ENCODE measurements at places on chromosomes 5 and 9.

DNA sequence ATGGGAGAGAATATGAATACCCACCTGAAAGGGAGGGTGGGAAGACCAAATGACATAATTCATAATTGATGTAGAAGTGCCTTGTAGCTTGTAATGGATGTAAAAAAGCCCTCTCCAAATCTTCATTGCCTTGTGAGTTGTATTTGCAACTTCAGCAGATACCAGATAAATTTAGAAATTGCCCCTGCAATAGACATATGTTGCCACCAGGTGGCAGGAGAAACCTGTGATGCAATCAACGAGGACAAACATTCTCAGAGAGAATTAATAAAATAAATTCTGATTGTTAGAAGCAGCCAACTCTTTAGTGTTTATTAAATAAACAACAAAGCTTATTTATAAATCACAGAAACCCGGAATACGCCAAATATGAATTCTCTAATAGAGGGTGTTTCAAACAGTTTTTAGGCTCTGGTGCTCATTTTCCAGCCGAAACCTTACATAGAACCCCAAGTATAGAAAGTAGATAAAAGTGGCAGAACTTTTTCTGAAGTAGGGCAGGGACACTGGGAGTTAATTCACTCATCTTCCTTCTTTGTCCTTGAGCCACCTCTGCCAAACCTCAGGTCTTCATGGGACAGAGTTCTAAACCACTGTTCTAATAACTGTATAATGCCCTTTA is 147.8 kb downstream of the TMEM38B start:
- peak; percentile 9 for DNase-seq

DNA sequence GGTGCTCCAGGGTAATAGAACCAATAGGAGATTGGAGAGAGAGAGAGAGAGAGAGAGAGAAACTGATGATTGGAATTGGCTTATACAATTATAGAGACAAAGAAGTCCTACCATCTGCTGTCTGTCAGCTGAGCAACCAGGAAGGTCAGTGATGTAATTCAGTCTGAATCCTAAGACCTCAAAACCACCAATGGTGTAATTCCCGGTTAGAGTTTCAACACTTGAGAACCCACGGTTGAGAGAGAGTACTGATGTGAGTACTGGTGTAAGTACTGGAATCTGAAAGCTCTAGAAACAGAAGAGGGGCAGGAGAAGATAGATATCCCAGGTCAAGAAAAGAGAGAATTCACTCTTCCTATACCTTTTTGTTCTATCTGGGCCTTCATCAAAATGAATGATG is 775.8 kb downstream of the EFNA5 start:
- no peak for DNase-seq

DNA sequence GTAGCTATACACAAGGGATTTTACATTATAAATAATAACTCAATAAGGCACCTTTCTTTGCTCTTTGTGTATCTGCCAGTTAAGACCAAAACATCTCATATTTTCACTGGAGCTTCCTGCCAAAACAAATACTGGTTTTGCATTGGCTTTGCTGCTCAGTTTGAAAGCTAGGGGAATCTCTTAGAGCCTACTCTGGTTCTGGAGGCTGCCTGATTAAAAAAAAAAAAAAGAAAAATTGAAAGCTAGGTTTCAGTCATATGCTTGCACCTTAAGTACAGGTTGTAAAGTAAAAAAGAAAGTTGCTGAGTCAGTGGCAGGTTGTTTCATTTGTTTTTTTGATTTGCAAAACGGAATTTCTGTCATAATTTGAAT is 2.3 kb downstream of the DENND4C start:
- peak; percentile 43 for DNase-seq

DNA sequence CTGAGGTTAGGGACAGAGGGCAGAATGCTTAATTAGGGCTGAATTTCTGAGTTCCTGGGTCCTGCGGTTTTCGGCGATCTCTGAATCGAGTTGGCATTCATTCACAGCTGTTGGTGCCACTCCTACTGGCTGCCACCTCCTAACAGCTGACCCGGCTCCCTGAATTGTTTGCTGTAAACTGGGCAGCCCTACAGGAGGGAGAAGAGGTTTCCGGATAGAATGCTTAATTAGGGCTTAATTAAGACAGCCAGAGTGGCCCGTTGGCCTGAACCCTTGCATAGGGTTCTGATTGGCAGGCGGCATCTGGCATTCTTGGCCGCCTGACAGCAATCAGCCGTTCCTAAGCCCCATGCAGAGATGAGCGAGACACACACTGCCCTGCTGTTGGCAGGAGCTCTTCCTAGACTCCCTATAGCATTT is 25.7 kb downstream of the FRMPD1 start:
- DNase-seq, result no peak

DNA sequence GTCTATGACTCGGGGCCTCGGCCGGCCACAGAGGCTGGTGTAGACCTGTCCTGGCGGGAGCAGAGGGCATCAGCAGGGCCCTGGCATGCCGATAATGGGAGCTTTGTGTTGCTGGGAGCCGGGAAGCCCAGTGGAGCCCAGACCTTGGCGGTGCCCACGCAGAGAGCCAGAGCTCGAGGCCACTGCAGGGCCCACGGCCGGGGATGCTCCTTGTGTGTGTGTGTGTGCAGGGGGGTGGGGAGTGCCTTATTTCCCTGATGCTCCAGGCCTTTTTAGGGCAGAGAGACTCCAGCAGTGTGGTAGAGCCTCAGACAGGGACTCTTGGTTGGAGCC is 5.4 kb upstream of the SLC6A18 start:
- DNase-seq, result no peak

GRCh38 chr9:70285246-70285645 is 26.5 kb downstream of the SMC5 start:
- DNase-seq, result peak; percentile 12

GRCh38 chr5:124642151-124642550 is 104.3 kb downstream of the ZNF608 start:
- no peak for DNase-seq

DNA sequence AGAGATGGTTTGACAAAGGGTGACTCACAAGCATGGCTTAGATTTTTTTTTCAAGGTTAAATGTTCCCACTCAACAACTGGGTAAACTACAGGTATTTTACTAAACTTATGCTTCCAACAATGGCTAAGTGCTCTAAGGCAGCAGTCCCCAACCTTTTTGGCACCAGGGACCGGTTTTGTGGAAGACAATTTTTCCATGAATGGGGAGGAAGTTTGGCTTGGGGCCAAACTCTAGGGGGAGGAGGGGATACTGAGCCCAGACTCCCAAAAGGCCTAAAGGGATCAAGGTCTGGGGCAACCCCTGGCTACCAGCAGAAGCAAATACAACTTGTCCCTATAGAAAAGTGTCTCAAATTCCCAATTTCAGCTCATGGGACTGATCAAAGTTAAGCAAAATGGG is 32.0 kb upstream of the HSD17B3 start:
- no peak for DNase-seq

GRCh38 chr5:67941614-67942401 is 273.7 kb upstream of the PIK3R1 start:
- no peak for DNase-seq

DNA sequence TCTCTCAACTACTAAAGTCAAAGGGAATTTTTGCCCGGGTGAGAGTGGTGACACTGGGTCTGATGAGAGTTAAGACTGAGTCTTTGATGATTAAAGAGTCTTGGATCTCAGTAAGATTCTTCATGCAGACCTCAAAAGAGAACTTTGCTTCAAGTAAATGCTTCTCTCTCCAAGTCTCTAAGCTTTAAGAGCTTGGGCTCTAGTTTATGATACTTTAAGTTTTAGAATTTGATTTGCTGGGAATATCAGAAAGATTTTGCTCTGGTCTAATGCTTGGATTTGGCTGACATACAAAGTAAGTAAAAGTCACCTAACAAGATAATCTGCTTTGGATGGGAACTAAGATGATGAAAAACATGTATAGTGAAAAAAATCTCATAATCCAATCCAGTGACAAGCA is 566.3 kb downstream of the MAT2B start:
- no peak for DNase-seq

GRCh38 chr9:95826183-95826838 is 49.2 kb upstream of the ERCC6L2 start:
- no peak for DNase-seq

DNA sequence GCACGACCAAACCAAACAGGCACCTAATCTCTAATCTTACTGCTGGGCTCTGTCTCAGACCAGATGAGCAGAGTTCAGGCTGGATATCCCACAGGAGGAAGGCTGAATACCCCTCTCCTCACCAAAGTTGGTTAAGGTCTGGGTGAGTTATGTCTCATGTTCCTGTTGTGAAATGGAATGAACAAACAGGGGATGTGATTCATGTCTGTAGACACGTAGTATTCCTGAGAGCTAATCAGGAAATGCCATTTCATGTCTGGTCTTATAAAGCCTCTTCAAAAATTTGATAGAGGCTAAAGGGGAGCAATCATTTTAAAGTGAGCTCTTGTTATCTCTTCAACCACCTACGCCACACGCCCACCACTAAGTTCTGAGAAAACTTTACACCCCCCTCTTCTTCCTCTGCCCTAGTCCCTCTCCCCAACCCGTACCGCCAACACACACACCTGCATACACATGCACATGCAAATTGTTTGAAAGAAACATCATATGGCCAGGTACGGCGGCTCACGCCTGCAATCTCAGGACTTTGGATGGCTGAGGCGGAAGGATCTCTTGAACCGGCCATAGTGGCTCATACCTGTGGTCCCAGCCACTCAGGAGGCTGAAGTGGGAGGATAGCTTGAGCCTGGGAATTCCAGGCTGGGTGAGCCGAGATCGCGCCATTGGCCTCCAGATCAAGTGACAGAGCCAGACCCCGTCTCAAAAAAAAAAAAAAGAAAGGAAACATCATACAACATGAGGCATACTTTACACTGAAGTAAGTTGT is 69.8 kb upstream of the RAI14 start:
- DNase-seq, result no peak

GRCh38 chr9:125789196-125789595 is 42.0 kb downstream of the PBX3 start:
- DNase-seq, result peak; percentile 53

DNA sequence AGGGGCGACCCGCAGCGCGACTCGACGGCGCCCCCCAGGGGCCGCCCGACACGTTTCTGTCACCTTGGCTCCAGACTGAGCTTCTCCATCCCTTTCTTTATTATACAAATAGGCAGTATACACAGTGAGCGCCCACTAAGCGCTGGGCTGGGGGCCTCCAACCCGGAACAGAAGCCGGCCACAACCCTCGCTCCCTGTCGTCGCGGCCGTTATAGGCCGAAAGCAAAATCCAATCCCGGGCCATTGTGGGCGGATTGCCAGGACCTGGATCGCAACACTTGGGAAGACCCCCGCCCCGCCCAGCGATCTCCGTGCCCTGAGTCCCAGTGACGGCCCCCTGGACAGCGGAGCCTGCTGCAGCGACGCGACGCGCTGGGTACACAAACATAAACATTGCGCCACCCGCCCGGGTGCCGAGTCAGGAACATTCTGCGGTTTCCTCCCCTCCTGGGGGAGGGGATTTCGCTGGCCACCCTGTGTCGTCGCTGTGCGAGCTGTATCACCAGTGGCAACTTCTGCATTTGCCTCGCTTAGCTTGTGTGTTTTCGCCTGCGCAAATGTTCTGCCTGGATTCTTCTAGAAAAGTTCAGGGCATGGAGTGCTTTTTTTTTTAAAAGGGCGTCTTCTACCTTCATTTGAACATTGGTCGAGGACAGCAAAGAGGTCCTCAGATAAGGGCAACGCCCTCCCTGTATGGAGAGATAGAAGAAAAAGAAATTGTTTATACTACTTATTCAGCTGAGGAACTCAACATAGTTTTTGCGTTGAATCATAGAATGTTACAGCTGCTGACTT is 1.3 kb upstream of the DUSP1 start:
- peak; percentile 96 for DNase-seq

- DNase-seq, result no peak
Observed at GRCh38 chr5:97131139-97131710, 11.2 kb downstream of the LIX1 start.

DNA sequence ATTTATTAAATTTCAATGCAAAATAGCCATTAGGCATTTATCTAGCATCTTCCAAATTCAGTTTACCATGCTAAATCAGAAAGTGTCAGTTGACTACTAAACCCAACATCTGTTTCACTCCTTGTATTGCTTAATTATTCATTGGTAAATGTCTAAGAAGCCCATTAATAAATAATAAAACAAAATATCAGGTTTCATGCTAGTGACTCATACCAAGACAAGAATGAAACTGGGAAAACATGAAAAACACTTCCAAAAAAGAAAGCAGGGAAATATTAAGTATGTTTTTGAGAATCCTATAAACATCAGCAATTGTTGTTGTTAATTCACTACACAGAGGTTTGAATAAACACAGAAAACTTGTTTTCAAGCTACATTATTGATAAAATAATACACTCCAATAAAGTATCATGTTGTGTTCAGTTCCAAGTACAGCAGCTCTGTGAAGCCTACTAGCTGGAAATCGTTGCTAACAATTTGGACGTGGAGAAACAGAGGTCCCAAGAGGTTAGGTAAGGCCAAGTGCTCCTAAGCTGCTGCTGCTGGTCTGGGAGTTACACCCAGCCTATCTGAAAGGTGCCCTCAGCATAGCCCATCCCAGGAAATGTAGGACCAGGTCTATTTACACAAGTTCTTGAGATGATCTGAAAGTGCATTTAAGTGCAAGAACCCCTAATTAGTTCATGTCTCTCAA is 78.8 kb downstream of the GNAQ start:
- no peak for DNase-seq

GRCh38 chr5:41465493-41466171 is 44.8 kb downstream of the PLCXD3 start:
- no peak for DNase-seq

DNA sequence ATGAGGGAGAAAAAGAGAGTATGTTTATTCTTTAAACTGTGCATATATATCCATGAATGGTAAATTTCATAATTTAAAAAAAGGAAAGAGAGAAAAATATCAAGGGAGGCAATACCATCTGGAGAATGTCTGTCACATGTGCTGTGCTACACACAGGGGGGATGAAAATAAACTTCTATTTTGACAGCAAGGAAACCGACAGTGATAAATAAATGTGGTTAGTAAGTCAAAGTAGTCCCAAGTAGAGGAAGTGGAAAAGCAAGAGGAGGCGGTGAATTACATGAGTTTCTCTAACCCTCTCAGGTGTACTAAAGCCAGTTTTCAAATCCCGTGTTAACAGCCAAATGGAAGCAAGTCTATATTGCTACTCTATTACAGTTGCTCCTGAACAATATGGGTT is 83.3 kb downstream of the ICE1 start:
- DNase-seq, result no peak

DNA sequence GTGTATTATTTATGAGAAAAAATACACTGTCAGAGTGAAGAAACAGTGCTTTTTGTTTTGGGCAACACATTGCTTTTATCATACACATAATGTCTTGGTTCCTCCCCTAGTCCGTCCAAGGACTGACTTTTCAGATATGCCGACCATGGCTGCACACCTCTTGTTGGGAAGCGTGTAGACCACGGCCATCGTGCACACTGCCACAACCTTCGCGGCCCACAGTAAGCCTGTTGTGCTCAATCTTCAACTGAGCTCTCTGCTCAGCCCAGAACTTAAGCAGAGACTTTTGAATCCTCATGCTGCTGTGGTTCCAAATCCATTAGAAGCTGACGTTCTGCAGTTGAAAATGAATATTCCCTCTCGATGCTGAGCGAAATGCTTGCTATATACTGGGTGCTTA is 157.6 kb upstream of the IRX2 start:
- no peak for DNase-seq

GRCh38 chr5:178280631-178281030 is 48.0 kb upstream of the PHYKPL start:
- DNase-seq, result no peak

- DNase-seq, result no peak
Observed at GRCh38 chr9:137650779-137651178, 32.0 kb downstream of the EHMT1 start.

GRCh38 chr9:27336126-27336525 is 39.2 kb upstream of the EQTN start:
- DNase-seq, result no peak

- DNase-seq, result no peak
Observed at GRCh38 chr9:132211570-132211969, 49.7 kb downstream of the NTNG2 start.

- DNase-seq, result no peak
Observed at GRCh38 chr9:114916481-114916880, 13.9 kb downstream of the TNFSF8 start.

Data from large intestine (tissue), 12 donors.